Left lobe of liver (tissue), 2 donors: ENCODE measurements at places on chromosomes 5 and 9. TPM values are rescaled to one million over a fixed set of nuclear protein-coding genes. Genes with fewer than 3 reads are reported as not detected.

MRPL22 gene
- total RNA-seq, result 23.0 TPM

NPDC1 gene
- 16.6 TPM for total RNA-seq

GPR151 gene
- total RNA-seq, result not detected

LRRC70 gene
- total RNA-seq, result 0.30 TPM

OR5C1 gene
- not detected for total RNA-seq

FSTL4 gene
- total RNA-seq, result not detected

PCDHB5 gene
- total RNA-seq, result 0.33 TPM

OR13D1 gene
- not detected for total RNA-seq

MEGF10 gene
- total RNA-seq, result 1.4 TPM

ATP6V1G1 gene
- 34.1 TPM for total RNA-seq

SLC4A9 gene
- 0.10 TPM for total RNA-seq

MPDZ gene
- 62.6 TPM for total RNA-seq

PCDHA9 gene
- total RNA-seq, result not detected

SLC34A1 gene
- 3.0 TPM for total RNA-seq

GAPT gene
- 0.08 TPM for total RNA-seq

C5orf15 gene
- 15.2 TPM for total RNA-seq

KIF4B gene
- not detected for total RNA-seq

C9orf50 gene
- total RNA-seq, result not detected

IFNA2 gene
- not detected for total RNA-seq

OSMR gene
- total RNA-seq, result 4.4 TPM

UNC13B gene
- total RNA-seq, result 21.4 TPM

ANXA6 gene
- total RNA-seq, result 232 TPM

SH3TC2 gene
- 0.43 TPM for total RNA-seq

FOXD4L6 gene
- not detected for total RNA-seq

PCDHB4 gene
- total RNA-seq, result 0.35 TPM

IFNA6 gene
- not detected for total RNA-seq

NIPBL gene
- total RNA-seq, result 18.1 TPM

SMC5 gene
- 10.7 TPM for total RNA-seq

C5orf52 gene
- total RNA-seq, result not detected

LURAP1L gene
- 12.7 TPM for total RNA-seq

CAMK4 gene
- total RNA-seq, result 2.7 TPM

ANKRD20A1 gene
- total RNA-seq, result 0.48 TPM

PCDHB10 gene
- total RNA-seq, result 0.28 TPM

COL5A1 gene
- total RNA-seq, result 2.8 TPM

SLC27A6 gene
- 0.10 TPM for total RNA-seq

SNX18 gene
- 22.3 TPM for total RNA-seq

CDH9 gene
- not detected for total RNA-seq

ANKRD18A gene
- total RNA-seq, result 1.6 TPM

POLE3 gene
- 14.3 TPM for total RNA-seq

HNRNPH1 gene
- total RNA-seq, result 215 TPM

NFIB gene
- 38.4 TPM for total RNA-seq
